ENCODE measurements at places on chromosomes 12 and 14.

DNA sequence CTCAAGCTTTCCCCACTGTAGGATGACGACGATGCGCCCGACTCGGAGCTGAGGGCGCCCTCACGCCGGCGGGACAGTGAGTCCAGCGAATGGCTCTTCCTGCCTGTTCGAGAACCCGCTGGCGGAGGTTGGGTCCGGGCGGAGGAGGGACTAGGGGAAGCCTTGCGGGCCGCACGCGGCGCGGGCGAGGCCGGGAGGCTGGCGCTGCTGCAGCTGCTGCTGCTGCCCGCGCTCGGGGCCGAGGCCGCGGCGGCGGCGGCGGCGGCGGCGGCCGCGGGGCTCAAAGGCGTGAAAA lies 1.9 kb downstream of the CCDC177 start:
- no peak for DNase-seq

GRCh38 chr12:99910342-99910741 lies 74.4 kb downstream of the ANKS1B start:
- DNase-seq: no peak

GRCh38 chr14:74574090-74574433 lies 38.0 kb downstream of the LTBP2 start:
- DNase-seq: no peak

DNA sequence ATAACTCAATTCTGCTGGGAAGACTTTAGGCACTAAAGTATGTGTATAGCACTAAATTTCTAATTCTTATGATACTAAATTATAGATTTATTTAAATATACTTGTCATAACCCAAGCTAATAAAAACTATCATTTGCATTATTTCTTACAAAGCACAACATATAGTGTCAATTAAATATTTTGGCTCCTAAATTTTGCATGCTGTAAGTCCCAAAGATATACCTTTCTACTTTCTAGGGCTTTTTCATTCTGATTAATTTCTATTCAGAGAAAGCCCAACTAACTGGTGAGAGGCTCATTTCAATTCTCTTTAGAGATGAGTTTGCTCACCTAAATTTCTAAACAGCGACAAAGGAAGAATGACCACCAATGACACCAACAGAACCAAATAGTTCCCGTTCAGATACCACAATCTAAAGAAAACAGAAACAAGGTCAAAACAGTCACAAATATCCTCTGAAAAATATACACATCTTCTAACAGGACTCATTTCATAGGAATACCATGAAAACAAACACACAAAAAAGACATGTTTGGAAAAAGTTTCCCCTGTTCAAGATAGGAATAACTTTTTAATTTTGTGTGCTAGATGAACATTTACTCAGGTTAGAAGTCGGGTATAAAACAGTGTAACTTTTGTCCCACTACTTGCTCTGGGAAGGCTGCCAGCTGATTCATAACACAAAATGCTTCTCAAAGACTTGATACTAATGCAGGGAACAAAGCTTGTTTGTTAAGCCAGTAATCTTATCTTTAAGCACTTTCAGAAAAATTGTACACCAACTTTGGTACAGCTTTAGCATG lies 7.6 kb downstream of the SLC38A2 start:
- no peak for DNase-seq

DNA sequence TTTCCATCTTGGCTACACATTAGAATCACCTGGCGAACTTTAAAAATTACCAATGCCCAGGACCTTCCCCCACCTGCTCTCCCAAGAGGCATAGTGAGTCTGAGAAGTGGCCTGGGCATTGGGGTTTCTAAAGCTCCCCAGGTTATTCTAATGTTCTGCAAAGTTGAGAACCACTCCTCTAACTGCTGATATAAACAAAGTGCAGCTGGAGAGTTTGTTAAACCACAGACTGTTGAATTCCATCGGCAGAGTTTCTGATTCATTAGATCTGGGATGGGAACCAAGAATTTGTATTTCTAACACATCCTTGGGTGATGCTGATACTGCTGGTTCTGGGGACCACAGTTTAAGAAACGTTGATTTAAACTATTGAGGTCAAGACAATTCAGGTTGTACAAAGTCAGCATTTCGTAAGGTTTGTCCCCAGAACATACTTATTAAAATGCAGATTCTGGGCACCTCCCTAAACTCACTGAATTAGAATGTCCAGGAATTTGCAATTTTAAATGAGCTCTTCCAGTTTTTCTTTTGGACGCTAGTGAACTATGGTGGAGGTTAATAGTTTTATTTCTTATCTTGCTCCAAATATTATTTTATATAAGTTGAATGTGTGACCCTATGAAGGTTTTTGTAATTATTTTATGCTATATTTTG lies 309.1 kb downstream of the NRXN3 start:
- no peak for DNase-seq

DNA sequence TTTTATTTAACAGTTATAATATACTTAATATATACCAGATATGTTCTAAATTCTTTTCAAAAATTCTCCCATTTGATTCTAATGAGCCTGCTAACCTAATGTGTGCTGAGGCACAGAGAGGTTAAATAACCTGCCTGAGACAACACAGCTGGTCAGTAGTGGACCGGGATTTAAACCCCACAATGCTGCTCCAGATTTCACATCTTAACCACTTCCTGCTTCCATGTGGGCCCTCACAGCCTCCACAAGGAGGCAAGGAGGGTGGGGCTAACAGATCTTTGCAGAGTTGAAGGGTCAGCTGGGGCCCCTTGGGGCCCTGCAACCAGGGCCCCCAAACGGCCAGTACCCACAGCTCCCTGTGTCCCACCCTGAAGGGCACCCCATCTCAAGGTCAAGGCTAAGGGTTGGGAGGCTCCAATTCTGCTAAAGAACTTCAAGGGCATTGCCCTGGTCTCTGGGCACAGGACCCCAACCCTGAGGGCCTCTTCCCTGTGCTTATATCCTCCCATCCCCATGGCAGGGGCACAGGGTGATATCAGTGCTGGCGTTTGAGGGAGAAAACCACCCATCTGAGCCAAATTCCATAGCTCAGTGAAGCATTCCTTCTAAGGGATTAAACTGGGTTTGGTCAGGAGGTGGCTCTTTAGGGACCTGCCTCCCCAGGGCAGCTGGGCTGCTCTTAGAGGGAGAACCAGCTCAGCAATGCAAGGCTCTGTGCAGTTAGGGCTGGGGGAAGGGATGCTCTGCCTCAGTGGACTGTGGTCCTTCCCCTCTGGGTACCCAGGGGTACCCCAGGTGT lies 2.2 kb downstream of the KRT80 start:
- DNase-seq: no peak

- DNase-seq: no peak
Observed at GRCh38 chr14:34711169-34711568, 3.2 kb downstream of the CFL2 start.

- DNase-seq: no peak
Observed at GRCh38 chr12:49875115-49875720, 28.5 kb downstream of the FAIM2 start.

- no peak for DNase-seq
Observed at GRCh38 chr14:61797309-61797708, 35.1 kb downstream of the SNAPC1 start.

DNA sequence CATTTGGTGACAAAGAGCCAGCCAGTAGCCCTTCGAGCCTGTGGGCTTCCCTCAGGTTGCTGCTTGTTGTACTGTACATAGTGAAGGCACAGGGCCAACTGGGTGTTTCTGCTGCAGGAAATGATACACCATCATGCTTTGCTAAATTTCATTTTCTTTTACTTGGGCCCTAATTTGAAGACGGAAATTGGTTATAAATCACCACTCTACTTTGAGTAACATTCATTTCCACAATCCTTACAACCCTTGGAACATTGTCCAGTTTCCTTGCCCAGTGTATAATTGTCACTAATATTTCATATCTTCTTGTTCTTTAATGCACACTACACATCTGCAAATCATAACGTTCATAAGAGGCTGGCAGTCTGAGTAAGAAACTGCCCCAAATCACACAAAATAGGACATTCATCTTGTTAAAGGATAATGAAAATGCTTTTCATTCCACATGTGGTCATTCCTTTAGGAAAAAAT lies 30.2 kb downstream of the MSRB3 start:
- no peak for DNase-seq

DNA sequence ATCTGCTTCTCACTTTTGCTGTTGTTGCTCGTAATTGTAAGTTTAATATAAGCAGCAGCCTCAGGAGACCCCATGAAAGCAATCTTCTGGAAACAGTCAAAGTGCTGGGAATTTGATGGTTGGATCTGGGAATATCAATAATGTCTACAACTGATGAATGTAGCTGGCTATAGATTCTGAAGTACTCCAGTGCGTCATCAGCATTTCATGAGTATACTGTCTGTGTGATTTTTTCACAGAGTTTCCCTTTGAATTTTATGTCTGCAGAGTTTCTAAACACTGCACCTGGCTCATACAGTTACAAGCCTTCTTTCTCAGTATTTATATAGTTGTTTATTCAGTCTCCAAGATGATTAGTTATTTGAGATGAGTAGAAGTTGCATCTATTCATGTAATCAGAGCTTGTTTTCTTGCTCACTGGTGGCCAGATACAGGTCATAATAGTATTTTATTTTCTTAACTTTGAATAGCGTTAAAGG lies 222.3 kb downstream of the RAD51B start:
- DNase-seq: no peak

- no peak for DNase-seq
Observed at GRCh38 chr12:116343331-116343884, 65.9 kb upstream of the MED13L start.

GRCh38 chr14:96349286-96350075 lies 13.7 kb downstream of the ATG2B start:
- no peak for DNase-seq

GRCh38 chr14:69137843-69138535 lies 14.9 kb downstream of the DCAF5 start:
- peak; percentile 47 for DNase-seq

DNA sequence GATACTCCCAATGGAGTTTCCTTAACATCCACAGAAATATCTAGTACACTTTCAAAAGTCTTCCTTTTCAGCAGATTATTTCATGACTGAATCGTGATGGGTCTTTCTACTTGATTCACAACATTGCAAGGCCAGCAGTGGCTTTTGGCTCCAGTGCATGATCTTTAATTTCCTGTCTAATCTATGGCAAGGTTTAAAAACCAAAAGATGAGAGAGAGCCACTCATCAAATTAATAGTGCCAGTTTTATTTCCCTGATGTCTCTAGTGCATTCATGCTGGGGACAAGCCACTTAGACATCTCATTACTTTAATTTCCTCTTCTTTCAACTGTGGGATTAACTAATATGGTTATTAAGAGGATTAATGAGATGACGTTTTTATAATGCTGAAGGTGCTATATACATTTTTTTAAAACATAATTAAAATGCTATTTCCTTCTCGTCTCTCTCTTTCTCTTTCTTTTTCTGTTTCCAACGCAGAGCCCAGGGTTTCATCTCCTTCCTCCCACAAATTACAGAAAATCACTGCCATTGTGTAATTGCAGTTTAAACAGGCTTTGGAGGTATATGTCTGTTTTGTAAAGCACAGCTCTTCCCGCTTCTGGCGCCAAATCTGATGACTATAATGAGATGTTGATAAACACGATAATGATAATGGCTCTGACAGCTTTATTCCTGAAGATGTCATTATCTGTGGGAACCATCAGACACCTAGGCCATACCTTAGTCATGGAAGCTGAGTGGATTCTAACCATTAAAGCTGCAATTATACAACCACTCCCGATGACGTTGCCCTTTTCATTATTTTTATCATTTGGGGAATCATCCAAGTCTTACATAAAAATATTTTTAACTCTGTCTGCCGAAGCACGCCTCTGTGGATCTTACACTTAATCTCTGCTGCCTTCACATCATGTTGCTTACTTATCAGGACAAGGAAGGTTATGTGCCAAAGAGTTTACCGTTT lies 103.1 kb upstream of the PPM1H start:
- DNase-seq: no peak

DNA sequence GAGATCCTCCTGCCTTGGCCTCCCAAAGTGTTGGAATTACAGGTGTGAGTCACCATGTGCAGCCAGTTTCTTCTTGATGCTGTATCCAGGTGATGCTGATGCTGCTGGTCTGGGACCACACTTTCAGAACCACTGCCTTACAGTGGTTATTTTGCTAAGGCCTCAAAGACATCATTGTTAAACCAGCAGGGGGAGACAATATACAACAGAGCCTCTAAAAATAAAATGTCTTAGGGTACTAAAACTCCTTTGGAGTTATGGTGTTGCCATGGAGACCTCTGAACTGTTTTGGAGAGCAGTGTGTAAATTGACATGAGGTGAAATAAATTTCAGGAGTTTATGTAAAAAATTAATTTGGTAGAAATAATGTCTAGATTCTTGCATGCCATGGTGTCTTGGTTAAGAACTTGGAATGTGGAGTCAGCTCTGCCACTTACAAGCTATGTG lies 1.1 kb upstream of the ARG2 start:
- peak; percentile 81 for DNase-seq

DNA sequence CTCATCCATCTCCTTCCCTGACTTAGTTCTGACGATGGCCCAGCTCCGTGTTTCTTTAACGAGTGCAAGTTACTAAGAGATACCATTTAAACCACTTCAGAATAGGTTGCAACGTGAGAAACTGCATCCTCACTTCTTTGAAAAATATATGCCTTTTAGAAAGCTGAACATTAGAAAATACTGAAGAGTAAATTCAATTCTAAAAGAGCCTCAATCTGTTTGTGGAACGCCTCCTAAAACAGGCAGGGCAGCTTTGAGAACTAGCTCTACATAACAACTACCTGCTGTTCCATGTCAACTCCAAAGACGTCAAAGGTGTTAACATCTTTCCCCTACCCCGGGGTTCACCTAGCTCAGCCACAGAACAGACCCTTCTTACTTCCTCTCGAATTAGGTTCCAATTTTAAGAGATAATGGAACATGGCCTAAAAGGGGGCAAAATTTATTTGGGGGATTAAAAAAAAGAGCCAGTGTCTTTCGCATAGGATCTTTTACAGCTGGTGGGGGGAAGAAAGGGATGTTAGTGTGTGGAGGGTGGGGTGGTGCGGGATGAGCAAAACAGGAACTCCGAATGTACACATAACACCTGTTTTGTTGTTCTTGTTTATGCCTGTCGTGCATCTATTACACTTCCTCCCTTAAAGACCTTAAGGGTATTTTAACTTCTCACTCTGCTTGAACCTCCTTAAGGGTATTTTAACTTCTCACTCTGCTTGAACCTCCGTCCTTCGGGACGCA lies 3.3 kb downstream of the BHLHE41 start:
- DNase-seq: no peak

GRCh38 chr14:51473808-51474565 lies 177.7 kb upstream of the FRMD6 start:
- no peak for DNase-seq

DNA sequence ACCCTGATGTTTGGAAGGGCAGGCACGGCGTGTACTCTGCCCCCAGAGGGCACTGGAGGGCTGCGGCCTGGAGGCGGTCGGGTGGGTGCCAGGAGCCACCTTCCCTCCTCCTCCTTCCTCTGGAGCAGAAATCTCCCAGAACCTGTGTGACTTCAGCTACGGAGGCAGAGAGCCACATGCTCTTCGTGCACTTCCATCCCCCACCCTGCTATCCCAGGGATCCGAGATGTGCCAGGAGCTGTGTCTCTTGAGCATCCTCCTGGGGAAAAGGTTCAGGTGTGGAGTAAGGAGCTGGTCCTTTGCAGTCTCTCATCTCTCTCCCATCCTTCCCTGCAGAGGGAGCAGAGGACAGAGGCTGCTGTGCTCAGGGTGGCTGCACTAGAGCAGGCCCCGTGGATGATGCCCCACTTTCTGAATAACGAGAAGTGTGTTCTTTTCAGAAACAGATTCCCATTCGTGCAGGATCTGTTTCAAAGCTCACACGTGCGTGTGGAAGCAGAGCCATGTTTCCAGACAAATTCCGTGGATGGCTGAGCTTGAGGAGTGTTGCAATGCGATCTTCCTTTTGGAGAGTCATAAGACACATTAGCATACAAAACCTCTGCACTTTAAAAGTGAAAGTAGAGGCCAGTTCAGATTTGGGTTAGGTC lies 162.9 kb downstream of the ADGRD1 start:
- no peak for DNase-seq
